ENCODE measurements at places on chromosomes 6 and 20. TPM values are rescaled to one million over a fixed set of nuclear protein-coding genes. Genes with fewer than 3 reads are reported as not detected.

FOXF2 gene
- total RNA-seq: 23.1 TPM

TAGAP gene
- not detected for total RNA-seq

TSBP1 gene
- not detected for total RNA-seq

PLCB1 gene
- 0.40 TPM for total RNA-seq

IMPG1 gene
- not detected for total RNA-seq

FAM83C gene
- 0.06 TPM for total RNA-seq

CLPSL2 gene
- total RNA-seq: 1.0 TPM

TFAP2C gene
- total RNA-seq: 13.4 TPM

VSX1 gene
- total RNA-seq: 0.79 TPM

RAET1E gene
- total RNA-seq: 3.4 TPM

BTN1A1 gene
- total RNA-seq: not detected

RSPO3 gene
- total RNA-seq: 76.6 TPM

TTK gene
- 20.5 TPM for total RNA-seq

SPTLC3 gene
- 0.13 TPM for total RNA-seq

NFATC2 gene
- 9.3 TPM for total RNA-seq

SAPCD1 gene
- total RNA-seq: 5.2 TPM

ZNF391 gene
- total RNA-seq: 0.35 TPM

ARFGEF3 gene
- 0.69 TPM for total RNA-seq

PACRG gene
- 0.13 TPM for total RNA-seq

JPH2 gene
- 4.9 TPM for total RNA-seq

PBOV1 gene
- total RNA-seq: not detected

MOG gene
- not detected for total RNA-seq

AHCY gene
- total RNA-seq: 316 TPM

ASIP gene
- not detected for total RNA-seq

EYS gene
- total RNA-seq: not detected

FUCA2 gene
- total RNA-seq: 52.4 TPM

ATAT1 gene
- 4.4 TPM for total RNA-seq

UCKL1 gene
- 31.3 TPM for total RNA-seq

OR2W1 gene
- not detected for total RNA-seq

ADGRF5 gene
- total RNA-seq: not detected

POFUT1 gene
- total RNA-seq: 37.5 TPM

BMP7 gene
- total RNA-seq: 0.34 TPM

NMBR gene
- not detected for total RNA-seq

HSPA1L gene
- total RNA-seq: 1.3 TPM

KCNB1 gene
- 3.6 TPM for total RNA-seq

RBPJL gene
- total RNA-seq: not detected

C4A gene
- total RNA-seq: 1.4 TPM

OR2H2 gene
- not detected for total RNA-seq

LY6G5C gene
- 1.1 TPM for total RNA-seq

Measured in A549 treated with Mapracorat at 1 μM for 4 hours (cell line).